ENCODE measurements at places on chromosomes 5 and 9. TPM values are rescaled to one million over a fixed set of nuclear protein-coding genes. Genes with fewer than 3 reads are reported as not detected.

GRCh38 chr9:127917603-127918002 is 762 bp upstream of the ST6GALNAC4 start:
- DNase-seq: no peak

SAXO1 gene
- not detected for total RNA-seq

GRCh38 chr5:178069909-178070308 is 43.4 kb upstream of the N4BP3 start:
- no peak for DNase-seq

FAM163B gene
- total RNA-seq: not detected

DNA sequence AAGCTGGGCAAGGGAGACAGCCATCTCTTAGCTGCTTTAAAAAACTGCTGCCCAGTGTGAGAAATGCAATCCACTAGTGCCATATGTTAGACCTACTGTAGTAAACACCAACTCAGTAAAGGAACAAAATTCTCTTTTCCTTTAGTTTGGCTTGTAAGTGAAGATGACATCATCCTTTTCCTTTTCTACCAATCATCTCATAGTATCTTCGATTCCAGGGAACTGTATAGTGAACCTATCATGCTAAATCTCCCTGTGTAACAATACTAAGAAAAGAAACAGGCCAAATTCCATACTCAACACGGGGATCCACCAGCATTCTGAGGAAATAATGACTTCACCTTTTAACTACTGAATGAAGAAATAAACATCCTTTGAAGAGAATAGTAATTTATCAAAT is 100.1 kb downstream of the RAPGEF6 start:
- no peak for DNase-seq

CAMK4 gene
- total RNA-seq: 3.8 TPM

SLC12A2 gene
- total RNA-seq: 19.4 TPM

PCDH1 gene
- 12.1 TPM for total RNA-seq

DNA sequence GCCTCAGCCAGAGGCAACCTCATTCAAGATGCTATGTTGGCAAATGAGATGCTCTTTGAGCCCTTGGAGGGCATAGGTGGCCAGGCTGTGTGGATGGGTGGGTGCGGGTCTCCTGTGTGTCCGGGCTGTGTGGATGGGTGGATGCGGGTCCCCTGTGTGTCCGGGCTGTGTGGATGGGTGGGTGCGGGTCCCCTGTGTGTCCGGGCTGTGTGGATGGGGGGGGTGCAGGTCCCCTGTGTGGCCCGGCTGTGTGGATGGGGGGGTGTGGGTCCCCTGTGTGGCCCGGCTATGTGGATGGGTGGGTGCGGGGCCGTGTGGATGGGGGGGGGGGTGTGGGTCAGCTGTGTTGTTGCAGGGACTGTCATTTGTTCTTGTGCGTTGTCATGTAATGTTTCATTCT is 136.6 kb upstream of the COL5A1 start:
- no peak for DNase-seq

BAAT gene
- 0.04 TPM for total RNA-seq

GRCh38 chr5:131825404-131826013 is 28.7 kb upstream of the FNIP1 start:
- no peak for DNase-seq

DNA sequence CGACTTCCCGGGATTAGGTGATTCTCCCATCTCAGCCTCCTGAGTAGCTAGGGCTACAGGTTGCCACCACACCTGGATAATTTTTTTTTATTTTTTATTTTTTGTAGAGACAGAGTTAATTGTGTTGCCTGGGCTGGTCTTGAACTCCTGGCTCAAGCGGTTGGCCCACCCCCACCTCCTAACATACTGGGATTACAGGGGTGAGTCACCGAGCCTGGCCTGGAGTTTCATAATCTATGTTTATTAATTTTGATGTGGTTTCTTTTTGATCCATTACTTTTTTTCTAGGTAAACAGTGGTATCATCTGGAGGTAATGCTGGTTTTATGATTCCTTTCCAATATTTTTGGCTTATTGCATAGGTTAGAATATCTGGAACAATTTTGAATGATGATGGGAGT is 54.2 kb downstream of the KIAA1958 start:
- no peak for DNase-seq

GRCh38 chr9:2228132-2228531 is 213.0 kb downstream of the SMARCA2 start:
- DNase-seq: no peak
